ENCODE measurements at places on chromosomes 13 and 19.

GRCh38 chr19:44943801-44944249 lies 1.8 kb downstream of the APOC4 start:
- DNase-seq, result no peak

DNA sequence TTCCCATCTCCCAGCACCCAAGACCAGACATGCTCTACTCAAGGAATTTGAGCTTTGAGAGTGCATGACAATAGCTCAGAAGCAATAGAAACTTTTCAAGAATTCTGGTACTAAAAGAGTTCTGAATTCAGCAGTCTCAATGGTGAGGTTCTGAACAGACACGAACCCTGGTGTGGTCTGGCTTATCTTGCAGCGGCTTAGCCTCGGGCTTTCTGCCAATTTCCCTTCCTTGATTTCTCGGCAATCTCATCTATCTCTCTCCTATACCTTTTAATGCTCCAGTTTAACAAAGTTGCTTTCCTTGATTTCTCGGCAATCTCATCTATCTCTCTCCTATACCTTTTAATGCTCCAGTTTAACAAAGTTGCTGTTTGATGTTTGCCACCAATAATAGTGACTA lies 174.6 kb downstream of the SPRY2 start:
- DNase-seq, result no peak

GRCh38 chr19:7534531-7535046 lies 928 bp upstream of the PNPLA6 start:
- peak; percentile 25 for DNase-seq

DNA sequence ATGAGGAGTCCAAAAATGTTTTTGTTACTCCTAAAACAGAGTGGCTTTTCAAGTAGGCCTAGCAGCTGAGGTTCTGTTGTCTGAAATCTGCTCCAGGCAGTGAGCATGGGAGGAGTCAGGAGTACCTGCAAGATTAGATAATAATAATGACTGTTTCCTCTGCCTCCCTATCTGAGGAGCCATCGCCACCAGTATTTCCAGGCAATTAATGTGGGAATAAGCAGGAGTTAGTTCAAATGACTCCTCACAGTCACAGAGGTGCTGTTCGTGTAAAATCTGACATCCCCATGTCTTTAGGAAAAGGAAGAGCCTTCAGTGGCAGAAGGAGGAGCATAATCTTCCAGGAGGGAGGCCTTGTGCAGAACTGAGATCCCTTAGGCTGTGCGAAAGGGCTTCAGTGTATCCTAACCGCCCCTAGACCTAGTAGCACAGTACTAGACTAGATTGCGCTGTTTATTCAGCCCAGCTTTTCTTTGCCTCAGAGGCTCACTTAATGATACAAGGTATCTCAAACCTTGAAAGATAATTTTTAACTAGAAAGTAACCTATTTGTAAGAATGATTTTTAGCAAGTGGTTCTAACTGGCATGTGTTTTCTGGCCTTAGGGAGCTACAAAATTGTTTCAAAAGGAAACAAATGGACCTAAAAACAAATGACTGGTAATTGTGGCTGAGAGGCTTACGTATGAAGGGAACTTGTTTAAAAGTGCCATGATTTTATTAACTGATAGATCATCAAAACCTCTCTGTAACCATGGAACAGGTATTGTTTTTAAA lies 49.0 kb downstream of the FREM2 start:
- DNase-seq, result no peak

DNA sequence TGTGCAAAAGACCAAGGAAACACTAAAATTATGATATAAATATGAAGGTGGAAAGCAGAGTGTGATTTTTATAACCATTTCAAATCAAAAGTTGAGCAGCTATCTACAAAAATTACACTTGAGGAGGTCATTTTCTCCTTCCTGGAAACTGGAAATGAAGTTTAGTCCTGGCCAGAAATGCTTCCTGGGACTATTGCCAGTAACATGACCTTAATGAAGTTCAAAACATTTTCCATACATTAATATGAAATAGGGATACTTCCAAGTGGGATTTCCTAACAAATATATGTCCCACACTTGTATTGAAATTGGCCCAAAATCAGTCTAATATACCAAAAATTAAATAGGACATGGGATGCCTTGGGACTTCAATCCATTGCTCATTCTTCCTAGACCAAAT lies 1556.8 kb upstream of the MIR17HG start:
- no peak for DNase-seq

- DNase-seq, result no peak
These were observed 25.2 kb downstream of the CRTC1 start for GRCh38 chr19:18708452-18709231.

- DNase-seq, result no peak
These were observed 25.8 kb downstream of the PNPLA6 start for GRCh38 chr19:7561325-7561724.

- DNase-seq, result no peak
These were observed 11.1 kb downstream of the HSH2D start for GRCh38 chr19:16154557-16154956.

- DNase-seq, result peak; percentile 64
These were observed 6.7 kb downstream of the NAPSA start for GRCh38 chr19:50358483-50359327.

DNA sequence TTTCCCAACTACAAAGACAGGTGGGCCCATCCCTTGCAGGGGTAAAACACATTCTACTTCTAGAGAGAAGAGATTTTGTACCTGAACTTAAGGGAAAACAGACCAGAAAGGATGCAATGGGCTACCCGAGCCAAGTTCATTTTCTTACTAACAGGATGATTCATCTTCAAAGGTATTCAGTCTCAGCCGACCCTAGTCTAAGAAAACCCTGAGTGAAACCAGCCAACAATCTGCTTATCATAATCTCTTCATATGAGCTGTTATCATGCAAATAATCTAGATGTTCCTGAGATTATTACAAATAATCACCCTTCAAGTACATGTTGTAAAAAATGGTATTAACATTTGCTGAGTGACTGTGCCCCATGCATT lies 15.6 kb downstream of the PABPC3 start:
- DNase-seq, result no peak

DNA sequence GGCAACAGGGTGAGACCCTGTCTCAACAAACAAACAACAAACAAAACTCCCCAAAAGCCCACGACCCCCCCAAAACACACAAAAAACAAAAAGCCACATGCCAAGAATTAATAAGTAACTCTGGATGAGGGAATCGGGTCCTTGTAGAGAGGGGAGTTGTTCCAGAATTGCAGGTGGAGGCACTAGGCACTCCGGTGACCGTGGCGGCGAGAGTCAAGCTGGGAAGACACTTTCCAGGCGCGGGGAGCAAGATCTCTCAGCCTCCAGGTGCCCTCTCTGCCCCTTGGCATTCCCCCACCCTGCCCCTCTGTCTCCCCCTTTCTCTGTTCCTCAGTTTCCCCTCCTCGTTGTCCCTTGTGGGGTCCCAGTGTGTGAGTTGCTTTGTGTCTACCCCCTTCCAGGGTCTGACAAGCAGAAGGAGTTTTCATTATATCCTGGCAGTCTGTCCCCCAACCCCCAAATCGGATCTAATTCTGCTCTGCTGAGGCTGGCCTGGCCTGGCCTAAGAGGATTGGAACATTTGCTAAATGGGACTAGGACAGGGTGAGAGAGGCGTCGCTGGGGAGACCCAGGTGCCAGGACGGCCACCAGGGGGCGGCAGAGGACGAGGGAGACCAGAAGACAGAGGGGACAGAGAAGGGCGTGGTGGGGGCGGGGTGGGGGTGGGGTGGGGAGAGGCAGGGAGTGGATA lies 8.3 kb upstream of the CRX start:
- peak; percentile 84 for DNase-seq

DNA sequence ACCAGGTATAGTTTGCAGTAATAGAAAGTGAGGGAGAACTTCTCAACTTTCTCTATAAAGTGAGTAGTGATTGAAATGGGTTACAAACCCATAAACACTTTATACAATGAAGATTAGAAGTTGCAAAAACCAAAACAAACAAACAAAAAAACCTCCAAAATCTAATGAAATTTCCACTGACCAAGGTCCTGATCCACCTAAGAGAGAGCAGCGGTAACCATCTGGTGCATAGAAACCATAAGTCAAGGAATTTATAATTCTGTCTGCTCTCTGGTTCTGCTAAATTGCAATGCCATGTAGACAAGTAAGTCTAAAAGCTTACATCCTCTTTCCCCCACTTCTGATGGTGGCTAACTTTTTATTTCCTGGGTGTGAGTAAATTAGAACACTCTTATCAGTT lies 463.4 kb downstream of the EFNB2 start:
- DNase-seq, result no peak

DNA sequence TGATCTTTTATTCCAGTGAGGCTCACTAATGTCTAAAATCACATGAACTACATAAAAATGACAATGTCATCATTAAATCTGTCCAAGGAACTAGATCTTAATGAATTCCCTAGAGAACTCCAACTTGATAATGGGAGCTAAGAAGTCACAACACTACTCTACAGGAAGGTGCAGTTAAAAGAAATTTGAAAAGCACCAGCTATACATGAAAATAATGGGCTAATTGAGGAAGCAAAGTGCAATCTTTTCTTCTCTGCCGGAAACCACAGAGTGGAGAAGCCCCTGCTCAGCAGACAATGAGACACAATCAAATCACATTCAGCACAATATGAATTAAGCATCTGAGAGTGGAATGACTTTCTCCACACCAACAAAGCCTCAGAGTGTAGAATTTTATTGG lies 261.7 kb downstream of the LHFPL6 start:
- DNase-seq, result no peak

- no peak for DNase-seq
These were observed 634.4 kb upstream of the KLF12 start for GRCh38 chr13:74768521-74769085.

- no peak for DNase-seq
These were observed 121.2 kb downstream of the LMO7 start for GRCh38 chr13:75757336-75757735.

GRCh38 chr19:4583961-4584669 lies 24.6 kb upstream of the SEMA6B start:
- DNase-seq, result no peak

- no peak for DNase-seq
These were observed 44.9 kb upstream of the ADGRL1 start for GRCh38 chr19:14250870-14251269.

DNA sequence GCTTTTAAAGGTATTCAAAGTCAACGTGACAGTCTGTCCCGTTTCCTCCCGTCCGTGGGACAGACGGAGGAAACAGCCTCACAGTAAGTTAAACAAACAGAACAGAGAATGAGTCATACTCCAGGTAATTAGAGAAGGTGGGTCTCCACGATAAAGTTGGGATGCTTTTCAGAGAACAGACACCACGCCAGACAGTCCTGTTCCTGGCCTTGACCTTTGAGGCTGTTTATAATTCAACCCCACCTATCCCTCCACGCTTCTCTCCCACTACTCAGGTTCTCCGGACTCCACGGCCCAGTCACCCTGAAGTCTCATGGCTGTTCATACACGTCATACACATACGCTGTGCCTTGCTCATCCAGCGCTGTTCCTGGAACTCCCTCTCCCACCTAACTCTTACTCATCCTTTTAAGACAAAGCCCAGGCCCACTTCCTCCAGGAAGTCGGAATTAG lies 42.5 kb downstream of the ARHGEF18 start:
- no peak for DNase-seq

DNA sequence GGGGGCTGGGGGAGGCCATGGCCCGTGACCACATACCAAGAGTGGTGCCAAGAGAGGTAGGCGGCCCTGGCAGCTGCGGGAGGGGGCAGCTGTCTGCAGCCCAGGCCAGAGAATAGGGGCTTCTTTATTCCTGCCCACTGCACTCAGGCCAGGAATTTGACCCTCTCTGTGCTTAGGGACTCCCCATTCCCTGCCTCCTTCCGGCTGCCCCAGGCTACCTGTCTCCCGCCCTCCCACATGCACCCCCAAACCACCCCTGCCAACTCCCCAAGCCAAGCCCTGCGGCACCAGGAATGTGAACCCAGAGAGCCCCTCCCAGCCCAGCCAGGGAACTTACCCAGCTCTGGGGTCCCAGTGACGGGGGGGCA lies 687 bp downstream of the PLEKHA4 start:
- DNase-seq, result no peak

- no peak for DNase-seq
These were observed 545 bp downstream of the LIPE start for GRCh38 chr19:42426643-42427042.

DNA sequence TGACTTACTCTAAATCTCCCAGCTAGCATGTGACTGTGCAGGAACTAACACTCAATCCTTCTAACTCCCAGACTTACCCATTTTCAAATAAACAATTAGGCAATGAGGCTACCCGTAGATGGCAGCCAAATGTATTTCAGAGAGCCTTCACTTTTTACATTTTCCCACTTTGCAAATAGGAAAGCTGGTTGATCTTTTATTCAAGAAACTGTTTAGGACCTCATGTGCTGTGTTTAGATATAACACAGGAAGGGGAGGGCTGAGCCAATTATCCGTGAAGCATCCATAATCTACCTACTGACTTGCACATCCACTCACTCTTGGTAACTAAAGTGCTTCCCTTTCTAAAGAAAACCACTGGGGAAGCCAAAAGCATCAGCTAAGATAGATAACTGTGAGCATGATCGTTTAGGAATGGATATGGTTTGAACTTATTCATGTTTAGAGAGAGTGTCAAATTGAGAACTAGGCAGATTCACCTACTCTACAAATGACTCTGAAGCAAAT lies 33.4 kb downstream of the MBNL2 start:
- no peak for DNase-seq

- DNase-seq, result no peak
These were observed 13.3 kb downstream of the KCNC3 start for GRCh38 chr19:50315773-50316448.

GRCh38 chr13:103100830-103101229 lies 34.6 kb upstream of the SLC10A2 start:
- DNase-seq, result no peak

- no peak for DNase-seq
These were observed 930.5 kb upstream of the SLITRK1 start for GRCh38 chr13:84812789-84813188.

- DNase-seq, result no peak
These were observed 2.8 kb downstream of the SEMA6B start for GRCh38 chr19:4556597-4557127.

DNA sequence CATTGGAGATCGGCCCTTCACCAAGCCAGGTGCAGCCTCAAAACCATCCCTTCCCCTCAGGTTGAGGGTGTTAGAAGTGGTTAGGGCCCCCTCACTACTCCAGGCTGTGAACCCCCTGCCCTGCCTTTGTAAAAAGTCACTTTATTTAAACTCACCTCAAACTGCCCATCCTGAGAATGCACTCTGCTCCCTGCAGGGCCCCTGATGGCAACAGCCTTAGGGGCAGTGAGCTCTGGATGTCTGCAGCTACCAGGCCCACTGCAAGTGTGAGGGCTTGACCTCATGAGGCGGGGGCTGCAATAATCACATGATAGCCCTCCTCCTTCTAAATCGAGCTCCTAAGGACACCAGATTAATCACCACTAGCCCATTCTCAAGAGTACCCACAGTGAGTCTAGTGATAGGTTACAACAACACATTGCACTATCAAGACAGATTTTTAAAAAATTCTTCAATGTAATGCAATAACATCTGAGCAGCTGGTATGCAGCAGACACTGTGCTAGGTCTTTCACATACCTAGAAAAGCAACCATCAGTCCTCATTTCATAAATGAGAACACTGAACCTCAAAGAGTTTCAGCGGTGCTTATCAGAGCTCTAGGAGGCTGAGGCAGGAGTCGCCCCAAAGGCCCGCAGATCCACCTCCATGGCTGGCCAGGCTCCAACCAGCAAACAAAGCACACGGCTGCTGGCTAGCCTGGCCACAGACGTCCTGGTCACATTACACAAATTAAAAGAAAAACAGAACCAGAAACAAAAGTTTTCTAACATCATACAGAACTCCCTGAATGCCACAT lies 26.0 kb downstream of the SLC7A1 start:
- no peak for DNase-seq

GRCh38 chr13:26759907-26760831 lies at the start of gene GPR12:
Gene GPR12 (minus strand): TSS chr13:26760786. CDS start chr13:26759827, 959 bp downstream.
- DNase-seq, result no peak
